Stimulated activated CD8-positive, alpha-beta memory T cell treated with anti-CD3 and anti-CD28 coated beads, Interleukin-2, amount 100 ng/mL, for 48 hours (primary cell): ENCODE measurements at places on chromosomes 3 and 15.

DNA sequence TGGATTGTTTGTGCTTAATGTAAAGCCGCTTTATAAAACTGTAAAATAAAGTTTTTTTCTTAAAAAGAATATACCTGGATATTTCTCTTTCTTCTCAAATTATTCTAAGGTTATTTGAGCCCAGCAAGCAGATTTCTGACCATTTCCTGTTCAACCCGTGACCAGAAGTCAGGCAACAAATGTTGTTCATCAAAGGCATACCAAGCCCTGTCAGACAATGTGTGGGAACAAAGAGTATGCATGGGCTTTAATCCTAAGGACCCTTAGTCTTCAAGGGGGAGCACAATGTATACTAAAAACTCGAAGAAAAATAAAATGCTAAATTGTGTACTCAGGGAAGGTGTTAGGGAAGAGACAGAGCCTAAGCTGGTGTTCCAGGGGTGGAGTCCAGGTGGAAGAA lies 26.6 kb upstream of the PAQR5 start:
- no peak for DNase-seq

DNA sequence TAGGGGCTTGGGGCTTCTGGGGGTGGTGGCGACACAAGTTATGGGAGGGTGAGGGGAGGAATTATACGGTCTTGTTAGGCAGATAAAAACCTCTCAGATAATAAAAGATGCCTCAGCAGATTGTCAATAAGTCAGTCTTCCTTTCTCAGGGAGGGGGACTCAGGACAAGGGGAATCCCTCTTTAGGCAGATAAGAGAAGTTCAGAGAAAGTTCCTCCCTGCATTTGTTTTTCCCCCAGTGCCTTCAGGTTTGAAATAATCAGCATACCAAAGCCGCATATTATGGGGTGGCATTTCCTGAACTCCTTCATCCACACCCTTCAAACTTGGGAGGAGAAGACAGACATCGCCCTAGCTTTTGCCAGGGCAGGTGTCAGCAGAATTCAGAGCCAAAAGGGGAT lies 8.5 kb downstream of the PPCDC start:
- DNase-seq: no peak

GRCh38 chr15:79539401-79539800 lies 107.3 kb downstream of the MINAR1 start:
- no peak for DNase-seq

- DNase-seq: no peak
Measured at GRCh38 chr15:69577397-69577796, 124.8 kb downstream of the RPLP1 start.

DNA sequence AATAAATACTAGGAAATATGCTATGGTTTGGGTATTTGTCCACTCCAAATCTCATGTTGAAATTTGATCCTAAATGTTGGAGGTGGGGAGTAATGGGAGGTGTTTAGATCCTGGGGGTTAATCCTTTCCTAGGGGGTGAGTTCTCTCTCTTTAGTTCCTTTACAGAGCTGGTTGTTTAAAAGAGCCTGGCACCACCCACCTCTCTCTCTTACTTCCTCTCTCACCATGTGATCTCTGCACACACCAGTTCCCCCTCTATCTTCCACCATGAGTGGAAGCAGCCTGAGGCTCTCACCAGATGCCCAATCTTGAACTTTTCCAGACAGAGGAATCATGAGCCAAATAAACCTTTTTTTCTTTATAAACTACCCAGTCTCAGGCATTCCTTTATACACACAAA lies 10.5 kb downstream of the SLC24A5 start:
- no peak for DNase-seq

GRCh38 chr15:62625429-62626033 lies 417.0 kb upstream of the TPM1 start:
- DNase-seq: no peak
